Suppressor macrophage treated with lipopolysaccharide for 1 hour (primary cell): ENCODE measurements at places on chromosomes 5 and 9.

DNA sequence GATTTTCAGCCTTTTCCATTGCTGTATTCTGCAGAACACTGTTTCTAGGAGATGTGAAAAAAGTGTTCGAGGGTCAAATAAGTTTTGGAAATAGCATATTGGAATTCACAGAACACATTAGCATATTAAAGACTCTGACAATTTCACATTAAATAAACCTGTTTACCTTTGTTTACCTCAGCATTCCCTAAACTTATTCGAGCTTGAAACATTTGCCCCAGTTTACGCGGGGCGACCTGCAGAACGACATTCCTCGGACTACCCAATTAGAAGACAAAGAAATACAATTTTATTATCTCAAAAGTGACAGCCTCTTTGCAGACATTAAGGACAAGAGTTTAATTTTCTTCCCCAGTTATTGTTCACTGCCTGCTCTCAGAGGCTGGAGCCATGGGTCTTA is 110.3 kb upstream of the NFIB start:
- no peak for DNase-seq

- DNase-seq = no peak
Observed at GRCh38 chr5:154365823-154366222, 80.0 kb upstream of the SAP30L start.

GRCh38 chr9:104810421-104811339 is 46.8 kb downstream of the NIPSNAP3B start:
- DNase-seq = no peak

- DNase-seq = no peak
Observed at GRCh38 chr9:96665789-96666188, 10.7 kb upstream of the PRXL2C start.

- peak; percentile 82 for DNase-seq
Observed at GRCh38 chr5:116574367-116575325, at the start of gene SEMA6A. SEMA6A (minus strand) TSS chr5:116574823; CDS start chr5:116504944, 69,879 bp downstream.

- peak; percentile 60 for DNase-seq
Observed at GRCh38 chr9:89548071-89548638, 50.2 kb upstream of the SEMA4D start.

GRCh38 chr5:143586781-143587362 is 183.4 kb upstream of the NR3C1 start:
- DNase-seq = no peak

- DNase-seq = no peak
Observed at GRCh38 chr5:83001796-83002381, 75.3 kb downstream of the TMEM167A start.

DNA sequence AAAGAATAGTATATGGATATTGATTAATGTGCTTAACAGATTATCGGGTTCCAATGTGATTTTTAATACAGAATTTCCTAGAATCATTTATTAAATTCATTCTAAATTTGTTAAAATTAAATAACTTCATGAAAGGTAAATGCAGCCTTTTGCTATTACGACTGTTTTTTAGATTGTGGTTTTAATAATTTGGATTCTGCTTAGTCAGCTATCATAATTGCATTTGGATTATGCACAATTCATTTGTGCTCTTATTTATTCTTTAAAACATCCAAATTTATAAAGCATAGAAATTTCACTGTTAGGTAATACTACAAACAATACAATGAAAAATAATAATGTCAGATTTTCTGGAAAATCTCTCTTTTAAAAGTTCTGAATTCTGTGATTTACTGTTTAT is 1598.5 kb downstream of the EFNA5 start:
- no peak for DNase-seq

DNA sequence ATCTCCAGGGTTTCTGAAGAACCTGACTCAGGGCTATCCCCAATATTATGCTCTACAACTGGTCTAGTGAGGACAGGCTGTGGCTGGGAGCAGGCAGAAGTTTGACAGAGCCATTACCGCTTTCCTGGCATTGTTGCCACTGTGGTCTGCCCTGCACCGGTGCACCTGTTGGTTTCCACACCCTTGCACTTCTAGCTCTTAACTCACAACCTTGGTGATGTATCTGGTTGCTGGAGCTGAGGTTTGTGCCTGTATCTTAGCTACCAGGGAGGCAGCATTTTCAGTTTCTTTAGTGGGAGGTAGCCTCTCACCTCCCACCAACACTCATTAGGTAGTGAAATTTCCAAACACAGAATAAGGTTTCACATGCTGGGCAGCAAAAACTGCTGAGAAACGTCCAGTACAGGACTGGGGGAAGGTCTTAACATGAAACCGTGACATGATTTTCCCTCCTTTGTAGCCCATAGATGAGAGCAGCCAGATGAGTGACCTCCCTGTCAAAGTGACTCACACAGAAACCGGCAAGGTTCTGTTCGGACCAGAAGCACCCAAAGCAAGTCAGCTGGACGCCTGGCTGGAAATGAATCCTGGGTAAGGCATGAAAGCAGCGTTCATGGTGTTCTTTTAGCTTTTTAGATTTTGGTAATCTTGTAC is 57.7 kb downstream of the SMARCA2 start:
- DNase-seq = no peak

GRCh38 chr9:13674926-13675637 is 395.6 kb upstream of the MPDZ start:
- DNase-seq = no peak

DNA sequence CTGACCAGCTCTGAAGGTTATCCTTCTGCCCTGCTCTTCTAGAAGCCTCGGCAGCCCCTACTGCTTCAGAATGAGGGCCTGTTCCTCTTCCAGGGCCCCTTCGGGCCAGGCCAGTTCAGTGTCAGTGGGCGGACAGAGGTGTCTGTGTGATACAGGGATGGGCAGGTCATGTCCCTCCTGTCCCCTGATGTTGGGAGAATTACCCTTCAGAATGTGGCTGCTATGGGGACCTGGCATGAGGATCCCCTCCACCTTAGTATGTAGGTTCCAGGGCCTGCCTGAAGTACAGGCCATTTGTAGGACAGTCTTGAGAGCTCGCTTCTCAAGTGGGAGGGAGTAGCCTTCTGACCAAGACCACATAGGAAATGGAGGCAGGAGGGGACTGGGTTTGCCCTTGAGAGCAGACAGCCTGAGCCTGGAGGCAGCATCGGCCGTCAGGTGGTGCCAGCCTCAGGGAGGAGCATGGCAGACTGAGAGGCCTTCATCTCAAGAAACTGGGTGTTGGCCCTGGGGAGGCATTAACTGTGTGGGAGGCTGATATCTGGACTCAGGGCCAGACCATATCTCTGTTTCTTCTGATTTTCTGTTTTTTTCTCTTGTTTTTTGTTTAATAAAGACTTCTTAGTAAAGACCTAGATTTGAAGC is 32.0 kb downstream of the ANGPTL2 start:
- no peak for DNase-seq

DNA sequence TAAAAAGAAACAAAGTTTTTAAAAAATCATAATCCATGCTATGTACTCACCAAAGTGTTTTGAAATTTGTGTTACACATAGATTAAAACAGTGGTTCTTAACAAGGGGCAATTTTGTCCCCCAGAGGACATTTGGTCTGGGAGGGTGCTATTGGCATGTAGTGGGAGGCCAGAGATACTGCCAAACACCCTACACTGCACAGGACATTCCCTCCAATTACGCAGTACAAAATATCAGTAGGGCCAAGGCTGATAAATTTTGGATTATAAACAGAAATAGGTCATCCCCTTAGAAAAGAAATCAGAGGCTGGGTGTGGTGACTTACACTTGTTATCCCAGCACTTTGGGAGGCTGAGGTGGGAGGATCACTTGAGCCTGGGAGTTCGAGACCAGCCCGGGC is 38.9 kb downstream of the ELL2 start:
- no peak for DNase-seq

DNA sequence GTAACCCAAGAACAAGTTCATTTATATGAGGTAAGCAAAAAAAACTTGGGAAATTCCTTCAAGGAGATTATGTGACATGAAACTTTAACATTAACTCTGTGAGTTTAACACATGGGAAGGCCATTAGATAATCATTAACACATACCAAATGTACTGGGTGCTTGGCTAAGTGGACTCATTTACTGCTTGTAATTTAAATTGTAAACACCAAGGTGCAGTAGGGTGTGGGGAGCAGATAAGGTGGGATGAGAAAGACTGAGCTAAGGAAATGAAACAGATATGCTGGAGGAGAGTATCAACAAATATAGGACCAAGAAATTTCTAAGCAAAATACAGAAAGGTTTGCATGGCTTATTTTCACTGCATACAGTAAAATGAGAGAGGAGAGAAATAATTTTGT is 2384.8 kb upstream of the ACO1 start:
- no peak for DNase-seq

DNA sequence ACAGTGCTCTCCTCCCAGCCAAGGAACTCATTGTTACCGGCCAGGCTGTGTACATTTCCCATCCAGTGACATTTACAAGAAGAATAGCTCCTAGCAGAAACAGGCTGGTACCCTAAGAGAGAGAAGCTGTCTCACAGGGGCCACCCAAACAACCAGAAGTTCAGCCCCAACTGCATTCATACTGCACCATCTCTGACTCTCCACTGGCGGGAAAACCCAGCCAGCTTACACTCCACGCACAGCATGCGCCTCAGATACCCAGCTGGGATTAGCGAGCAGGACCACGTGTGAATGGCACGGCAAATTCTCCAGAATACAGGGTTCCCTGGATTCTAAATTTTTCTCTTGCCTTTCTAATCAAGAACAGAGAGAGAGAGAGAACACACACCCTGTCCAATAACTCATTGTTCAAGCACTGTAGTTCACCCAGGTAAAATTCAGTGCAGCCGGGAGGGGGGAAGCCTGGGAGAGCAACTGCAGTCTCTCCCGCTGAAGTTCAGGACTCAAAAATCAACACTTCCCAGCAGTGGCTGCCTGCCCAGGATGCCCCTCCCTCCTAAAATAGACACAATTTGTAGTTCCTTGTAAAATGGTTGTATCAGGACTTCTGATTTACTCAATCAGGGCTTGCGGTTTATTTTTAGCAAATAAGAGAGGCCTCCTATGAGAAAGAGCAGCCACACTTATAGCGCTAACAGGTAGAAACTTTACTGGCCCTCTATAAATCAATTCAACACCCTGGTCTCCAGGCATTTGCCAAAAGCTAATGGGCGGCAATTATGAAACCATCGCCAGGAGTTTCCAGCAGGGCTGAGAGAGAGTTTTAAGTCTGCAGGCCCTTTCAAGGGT is 2.2 kb downstream of the COL23A1 start:
- DNase-seq = peak; percentile 43

DNA sequence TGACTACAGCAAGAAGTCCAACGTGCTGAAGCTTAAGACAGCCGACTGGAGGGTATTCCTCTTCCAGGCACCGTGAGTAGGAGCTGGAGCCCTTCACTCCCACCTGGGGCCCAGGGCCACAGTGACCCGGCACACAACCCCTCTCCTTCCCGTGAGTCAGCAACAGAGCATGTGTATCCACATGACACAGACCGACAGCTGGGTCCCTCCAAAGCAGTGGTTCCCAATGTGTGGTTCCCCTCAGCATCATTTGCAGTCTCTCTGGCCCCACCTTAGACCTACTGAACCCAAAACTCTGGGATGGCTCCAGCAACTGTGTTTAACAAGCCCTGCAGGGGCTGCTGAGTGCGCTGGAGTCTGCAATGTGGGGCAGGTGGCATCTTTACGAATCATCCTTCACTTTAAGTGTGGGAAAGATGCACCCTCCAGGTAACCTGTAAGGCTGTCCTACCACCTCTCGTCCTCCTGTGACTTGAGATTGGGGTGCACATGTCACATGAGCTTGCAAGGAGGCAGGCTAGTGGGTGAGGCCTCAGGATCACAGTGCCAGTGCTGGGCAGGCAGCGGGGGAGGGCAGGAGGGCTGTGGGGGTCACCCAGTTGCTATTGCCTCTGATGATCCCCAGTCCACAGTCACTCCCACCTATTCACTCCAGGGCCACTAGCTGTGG is 42.2 kb downstream of the PSD2 start:
- DNase-seq = no peak
